ENCODE measurements at places on chromosomes 5 and 9. TPM values are rescaled to one million over a fixed set of nuclear protein-coding genes. Genes with fewer than 3 reads are reported as not detected.

- H3K4me3 ChIP-seq, result no peak overlapping the region
- no peak overlapping the region for H3K27ac ChIP-seq
- DNase-seq, result no peak
Measured at GRCh38 chr9:14478175-14479162, 164.5 kb upstream of the NFIB start.

Gene NSA2
- total RNA-seq, result 84.9 TPM

- no peak overlapping the region for H3K27ac ChIP-seq
- peaks cover 8% of the 10 kb centered on the region for H3K27me3 ChIP-seq
- no peak for DNase-seq
- H3K4me3 ChIP-seq, result no peak overlapping the region
- no peaks in the 10 kb centered on the region for H3K36me3 ChIP-seq
Measured at GRCh38 chr5:31731710-31732301, 92.9 kb downstream of the PDZD2 start.

DNA sequence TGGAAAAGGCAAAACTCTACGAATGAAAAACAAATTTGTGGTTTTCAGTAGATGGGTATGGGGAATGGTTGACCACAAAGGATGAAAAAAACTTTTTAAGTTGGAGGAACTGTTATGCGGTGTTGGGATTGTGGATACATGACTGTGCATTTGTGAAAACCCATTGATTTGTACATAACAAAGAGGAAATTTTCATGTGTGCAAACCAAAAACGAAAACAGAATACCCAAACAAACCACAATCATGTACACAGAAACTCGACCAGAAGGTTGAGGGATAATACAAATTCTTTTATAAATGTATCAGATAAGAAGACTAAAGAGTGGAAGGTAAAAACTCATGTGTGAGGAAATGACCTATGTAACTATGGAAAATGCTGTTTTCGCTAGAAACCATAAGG lies 1012.4 kb downstream of the CDH18 start:
- H3K4me3 ChIP-seq, result no peak overlapping the region
- H3K36me3 ChIP-seq, result no peaks in the 10 kb centered on the region
- H3K27ac ChIP-seq, result no peak overlapping the region
- no peak for DNase-seq
- H3K4me1 ChIP-seq, result no peaks in the 10 kb centered on the region
- H3K27me3 ChIP-seq, result no peaks in the 10 kb centered on the region
